ENCODE measurements at places on chromosomes 16 and 17.

DNA sequence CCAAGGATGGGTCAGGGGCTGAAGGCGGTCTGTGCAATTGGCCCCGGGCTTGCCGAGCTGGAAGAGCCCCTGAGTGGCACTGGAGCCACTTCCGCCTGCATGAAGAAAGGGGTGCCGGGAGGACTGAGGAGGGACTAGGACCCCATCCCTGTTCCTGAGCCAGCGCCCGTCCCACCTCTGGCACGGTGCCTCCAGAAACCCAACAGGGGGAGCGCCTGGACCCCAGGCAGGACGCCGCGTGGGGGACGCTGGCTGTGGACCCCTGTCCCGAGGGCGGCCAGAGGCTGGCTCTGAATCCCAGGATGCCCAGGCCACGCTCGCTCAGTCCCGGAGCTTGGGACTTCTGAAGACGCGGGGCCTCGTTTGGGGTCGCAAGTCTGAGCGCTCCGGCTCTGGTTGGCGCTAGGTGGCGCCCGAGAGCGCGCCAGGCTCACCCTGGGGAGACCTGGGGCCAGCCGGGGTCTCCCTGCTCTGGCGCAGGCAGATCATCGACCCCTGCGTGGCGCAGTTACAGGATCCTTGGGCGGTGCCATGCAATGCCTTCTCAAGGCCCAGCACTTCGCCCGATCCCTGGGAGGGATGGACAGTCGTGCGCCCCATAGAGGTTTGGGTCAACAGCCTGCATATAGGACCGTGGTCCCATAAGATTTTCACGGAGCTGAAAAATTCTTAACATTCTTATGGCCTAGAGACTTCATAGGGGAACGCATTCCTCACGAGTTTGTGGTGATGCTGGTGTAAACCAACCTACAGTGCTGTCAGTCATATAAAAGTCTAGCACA is 58.5 kb upstream of the CREBBP start:
- H3K4me3 ChIP-seq = peak overlapping the region; percentile 20
- H3K27ac ChIP-seq = no peak overlapping the region
- no peaks in the 10 kb centered on the region for H3K27me3 ChIP-seq
- no peaks in the 10 kb centered on the region for H3K36me3 ChIP-seq
- no peak for DNase-seq

DNA sequence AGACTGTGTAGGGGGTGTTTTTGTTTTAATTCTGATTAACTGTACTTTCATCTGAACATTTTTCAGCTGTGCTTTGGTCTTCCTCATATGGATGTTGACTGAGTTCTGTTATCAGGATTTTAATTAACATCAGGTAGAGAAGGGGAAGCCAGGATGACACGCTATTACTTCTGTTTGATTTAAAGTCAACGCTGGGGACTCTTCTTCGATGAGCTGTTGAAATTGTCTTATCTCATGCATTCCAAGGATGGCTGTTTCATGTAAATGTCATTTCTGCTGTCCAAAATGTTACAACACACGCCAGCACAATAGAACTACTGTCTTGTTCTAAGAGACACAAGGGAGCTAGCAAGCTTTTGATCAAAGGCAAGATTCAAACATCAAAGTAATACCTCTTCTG is 263.3 kb upstream of the CDH5 start:
- no peak for DNase-seq
- no peak overlapping the region for H3K4me3 ChIP-seq
- H3K4me1 ChIP-seq = no peaks in the 10 kb centered on the region
- H3K27ac ChIP-seq = no peak overlapping the region
- H3K36me3 ChIP-seq = no peaks in the 10 kb centered on the region
- no peaks in the 10 kb centered on the region for H3K27me3 ChIP-seq

- no peak overlapping the region for H3K4me3 ChIP-seq
- H3K4me1 ChIP-seq = peaks cover 23% of the 10 kb centered on the region
Measured at GRCh38 chr17:43553573-43553972, 7.4 kb upstream of the ETV4 start.

DNA sequence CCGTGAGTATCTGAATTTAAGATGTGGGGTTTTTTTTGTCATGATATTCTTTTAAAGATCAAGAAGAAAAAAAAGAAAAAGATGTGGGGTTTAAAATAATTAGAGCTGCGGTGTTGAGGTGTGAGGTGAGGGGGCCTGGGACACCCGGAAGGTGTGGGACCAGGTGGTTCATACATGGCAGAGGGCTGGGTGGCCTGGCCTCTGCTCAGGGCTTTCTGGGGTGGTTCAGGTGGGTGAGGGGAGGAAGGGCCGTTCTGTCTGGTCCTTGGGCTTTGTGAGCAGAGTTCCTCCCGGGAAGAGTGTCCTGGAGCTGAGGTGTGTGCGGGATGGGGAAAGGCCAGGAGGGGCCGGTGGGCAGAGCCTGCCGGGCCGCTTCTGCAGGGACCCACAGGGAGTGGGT is 5.0 kb downstream of the PRSS27 start:
- H3K4me1 ChIP-seq = peaks cover 2% of the 10 kb centered on the region
- no peak for DNase-seq
- peaks cover 14% of the 10 kb centered on the region for H3K27me3 ChIP-seq
- no peak overlapping the region for H3K27ac ChIP-seq
- H3K36me3 ChIP-seq = peaks cover 4% of the 10 kb centered on the region

GRCh38 chr16:13923703-13924298 is 3.8 kb downstream of the ERCC4 start:
- no peak for DNase-seq
- no peak overlapping the region for H3K27ac ChIP-seq
- H3K36me3 ChIP-seq = peaks cover 6% of the 10 kb centered on the region
- peaks cover 12% of the 10 kb centered on the region for H3K4me1 ChIP-seq
- no peaks in the 10 kb centered on the region for H3K27me3 ChIP-seq
- no peak overlapping the region for H3K4me3 ChIP-seq

Measured in keratinocyte (primary cell).